ENCODE measurements at places on chromosomes 4 and X. TPM values are rescaled to one million over a fixed set of nuclear protein-coding genes. Genes with fewer than 3 reads are reported as not detected.

- peak; percentile 65 for DNase-seq
Observed at GRCh38 chr4:185128272-185129119, 14.6 kb upstream of the SLC25A4 start.

DNA sequence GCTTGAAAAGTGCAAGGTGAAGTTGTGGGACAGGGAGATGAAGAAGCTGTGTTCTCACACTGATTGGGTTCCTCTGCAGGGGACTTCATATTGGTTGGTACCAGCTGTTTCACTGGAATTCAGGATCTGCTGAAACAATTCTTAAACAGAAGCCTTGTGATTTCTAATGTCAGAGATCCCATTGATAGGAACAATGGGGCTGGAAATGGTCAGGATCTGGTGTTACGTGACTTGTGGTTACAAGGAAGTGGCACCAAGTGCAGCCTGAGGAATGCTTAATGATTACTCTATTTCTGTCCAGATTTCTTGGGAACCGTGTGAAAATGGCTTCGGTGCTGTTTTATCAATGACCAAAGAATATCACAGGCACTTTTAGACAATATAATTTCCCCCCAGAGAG lies 68.1 kb downstream of the MOSPD2 start:
- no peak for DNase-seq

DNA sequence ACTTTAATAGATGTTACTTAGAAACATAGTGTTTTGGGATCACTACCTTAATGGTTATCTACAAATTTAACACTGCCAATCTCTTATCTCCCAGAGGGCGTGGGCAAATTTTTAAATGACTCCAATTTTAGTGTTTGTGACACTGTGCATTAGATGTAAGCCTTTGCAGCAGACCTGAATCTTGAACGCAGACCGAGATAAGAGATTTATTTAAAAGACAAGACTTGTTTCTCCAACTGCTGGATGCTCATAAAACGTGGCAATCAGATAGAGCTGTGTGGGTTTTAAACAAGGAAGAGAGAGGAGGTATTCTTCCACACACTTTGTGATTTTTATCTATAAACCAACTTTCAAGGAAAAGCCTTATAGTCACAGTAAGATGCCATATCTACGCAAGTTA lies 252.5 kb upstream of the NR3C2 start:
- no peak for DNase-seq

GRCh38 chrX:1941321-1941720 lies 326.5 kb downstream of the ASMT start:
- DNase-seq: no peak

GRCh38 chr4:144740316-144740715 lies 94.4 kb downstream of the HHIP start:
- no peak for DNase-seq

DNA sequence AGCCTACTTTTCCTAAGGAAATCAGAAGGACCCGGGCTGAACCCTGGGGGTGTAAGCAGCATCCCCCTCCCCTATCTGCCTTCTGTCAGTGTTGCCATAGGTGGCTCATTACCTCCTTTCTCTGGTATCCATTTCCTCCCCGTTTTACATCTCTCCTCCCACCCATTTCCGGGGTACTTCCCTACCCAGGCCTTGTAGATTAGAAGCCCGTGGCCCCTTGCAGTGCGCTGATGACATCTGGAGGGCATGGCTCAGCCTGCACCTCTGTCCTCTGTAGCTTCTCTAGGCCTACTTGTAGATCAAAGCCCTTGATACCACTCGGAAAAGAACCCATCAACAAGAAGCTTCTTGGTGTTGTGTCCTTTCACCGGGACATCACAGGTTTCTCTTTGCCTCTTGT lies 71.8 kb downstream of the NBDY start:
- no peak for DNase-seq

GRCh38 chr4:67755974-67756373 lies 1.8 kb upstream of the GNRHR start:
- no peak for DNase-seq

DNA sequence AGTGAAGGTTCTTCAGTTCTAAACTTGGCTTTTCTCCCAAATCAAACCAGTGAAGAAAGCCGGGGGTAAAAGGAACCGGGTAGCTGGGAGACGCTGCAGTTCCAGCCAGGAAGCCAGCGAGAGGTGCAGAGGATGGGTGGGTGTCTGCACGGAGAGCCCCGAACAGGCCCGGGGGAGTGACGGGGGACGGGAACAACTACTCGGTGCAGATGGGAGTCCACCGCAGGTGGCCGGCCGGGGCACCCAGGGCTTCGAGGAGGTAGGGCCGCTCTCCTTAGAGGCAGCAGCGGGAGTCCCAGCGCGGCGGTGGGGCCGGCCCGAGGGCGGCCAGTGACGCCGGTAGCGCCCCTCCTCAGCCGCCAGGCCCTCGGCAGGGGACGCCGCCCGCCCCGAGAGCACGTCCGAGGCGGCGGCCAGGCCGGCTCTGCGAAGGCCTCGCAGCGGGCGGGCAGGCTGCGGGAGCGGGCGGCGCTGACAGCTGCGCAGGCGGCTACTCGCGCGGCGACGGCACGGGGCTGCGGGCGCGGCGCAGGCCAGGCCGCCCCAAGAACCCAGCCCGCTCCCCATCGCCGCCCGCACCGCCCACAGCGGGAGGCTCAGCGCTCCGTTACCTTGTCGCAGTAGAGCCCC lies 449 bp downstream of the FBXL5 start:
- DNase-seq: peak; percentile 44

DNA sequence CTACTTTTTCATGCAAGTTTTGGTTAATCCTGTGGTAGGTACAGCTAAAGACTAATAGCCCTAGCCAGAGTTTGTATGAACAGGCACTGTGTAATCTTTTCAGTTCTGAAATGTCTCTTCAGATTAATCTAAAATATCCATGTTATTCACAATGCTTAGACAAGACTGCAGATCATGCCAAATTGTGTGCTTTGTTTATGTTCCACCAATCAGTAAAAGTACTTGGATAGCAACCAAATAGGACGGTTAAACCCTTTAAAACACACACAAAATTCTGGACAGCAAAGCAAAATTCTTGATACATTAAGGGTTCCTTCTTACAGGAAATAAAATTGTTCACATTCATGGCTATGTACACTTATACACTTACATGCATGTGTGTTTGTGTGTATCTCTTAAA lies 139.1 kb downstream of the KLHL13 start:
- DNase-seq: no peak

- DNase-seq: no peak
Observed at GRCh38 chrX:50877310-50877709, 33.2 kb upstream of the BMP15 start.

DNA sequence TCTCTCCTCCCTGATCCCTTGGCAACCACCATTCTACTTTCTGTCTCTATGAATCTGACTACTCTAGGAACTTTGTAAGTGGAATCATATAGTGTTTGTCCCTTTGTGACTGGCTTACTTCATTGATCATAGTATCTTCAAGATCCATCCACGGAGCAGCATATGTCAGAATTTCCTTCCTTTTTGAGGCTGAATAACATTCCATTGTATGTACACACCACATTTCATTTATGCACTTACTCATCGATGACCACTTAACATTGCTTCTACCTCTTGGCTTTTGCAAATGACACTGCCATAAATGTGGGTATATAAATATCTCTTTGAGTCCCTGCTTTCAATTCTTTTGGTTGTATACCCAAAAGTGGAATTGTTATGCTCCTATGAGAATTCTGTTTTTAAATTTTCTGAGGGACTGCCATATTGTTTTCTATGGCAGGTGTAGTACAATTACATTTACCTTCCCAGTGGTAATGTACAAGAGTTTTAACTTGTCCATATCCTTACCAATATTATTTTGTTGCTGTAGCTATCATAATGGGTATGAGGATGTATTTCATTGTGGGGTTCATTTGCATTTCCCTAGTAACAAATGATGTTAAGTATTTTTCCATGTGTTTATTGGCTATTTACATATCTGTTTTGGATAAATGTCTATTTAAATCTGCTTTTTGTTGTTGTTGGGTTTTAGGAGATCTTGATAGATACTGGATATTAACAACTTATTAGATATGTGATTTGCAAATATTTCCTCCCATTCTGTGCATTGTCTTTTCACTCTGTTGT lies 466.1 kb downstream of the C4orf33 start:
- no peak for DNase-seq

GRCh38 chr4:60133375-60133774 lies 1066.8 kb upstream of the ADGRL3 start:
- DNase-seq: no peak

DNA sequence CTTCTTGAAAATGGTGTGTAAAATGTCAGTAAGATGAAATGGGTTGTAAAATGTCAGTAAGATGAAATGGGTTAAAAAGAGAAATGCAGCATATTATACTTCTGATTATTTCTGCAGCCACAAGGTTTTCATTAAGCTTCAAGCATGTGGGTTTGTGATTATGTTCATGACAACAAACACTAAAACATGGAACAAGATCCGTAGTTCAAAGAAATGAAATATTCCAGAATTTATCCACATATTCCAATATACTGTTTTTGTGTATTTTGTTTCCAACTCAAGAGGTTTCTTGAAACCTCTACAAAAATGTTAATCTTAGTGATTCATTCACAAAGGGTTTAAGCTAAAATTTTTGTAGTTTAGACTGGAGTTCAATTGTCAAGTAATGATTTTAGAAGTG lies 84.0 kb downstream of the ADAMTS3 start:
- DNase-seq: no peak

DNA sequence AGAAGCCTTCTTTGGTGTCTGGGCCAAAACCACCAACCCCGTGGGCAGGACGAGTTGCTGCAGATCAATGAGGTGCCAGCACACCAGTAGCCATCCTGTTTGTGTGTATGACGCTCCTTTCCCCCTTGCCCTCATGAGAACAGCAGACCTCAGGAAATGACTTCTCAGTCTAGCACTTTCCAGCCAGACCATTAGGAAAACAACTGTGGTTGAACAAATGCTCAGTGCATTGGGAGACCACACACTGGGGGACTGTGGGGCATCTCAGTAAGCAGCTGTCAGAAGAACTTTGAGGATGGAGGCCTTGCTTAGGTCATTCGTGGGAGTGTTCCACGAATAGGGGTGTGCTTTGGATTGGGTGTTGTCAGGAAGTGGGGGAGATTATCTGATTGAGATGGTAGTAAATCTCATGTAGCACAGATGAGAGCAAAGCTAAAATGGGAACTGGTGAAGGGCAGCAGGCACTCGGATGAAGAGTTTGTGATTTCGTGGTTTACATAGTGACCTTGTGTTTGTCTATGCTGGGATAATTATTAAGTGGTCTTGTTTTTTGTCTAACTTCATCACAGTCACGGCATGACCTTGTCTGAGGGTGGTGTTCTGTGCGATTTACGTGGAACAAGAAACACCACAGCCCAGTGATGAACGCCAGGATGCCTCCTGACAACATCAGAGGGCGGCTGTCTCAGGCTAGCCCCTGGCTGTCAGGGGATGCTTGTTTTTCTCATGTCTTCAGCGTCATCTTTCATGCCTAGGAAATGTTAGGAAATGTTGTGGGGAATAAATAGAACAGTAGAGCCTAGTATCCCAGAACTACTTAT lies 70.1 kb downstream of the USP46 start:
- no peak for DNase-seq

DNA sequence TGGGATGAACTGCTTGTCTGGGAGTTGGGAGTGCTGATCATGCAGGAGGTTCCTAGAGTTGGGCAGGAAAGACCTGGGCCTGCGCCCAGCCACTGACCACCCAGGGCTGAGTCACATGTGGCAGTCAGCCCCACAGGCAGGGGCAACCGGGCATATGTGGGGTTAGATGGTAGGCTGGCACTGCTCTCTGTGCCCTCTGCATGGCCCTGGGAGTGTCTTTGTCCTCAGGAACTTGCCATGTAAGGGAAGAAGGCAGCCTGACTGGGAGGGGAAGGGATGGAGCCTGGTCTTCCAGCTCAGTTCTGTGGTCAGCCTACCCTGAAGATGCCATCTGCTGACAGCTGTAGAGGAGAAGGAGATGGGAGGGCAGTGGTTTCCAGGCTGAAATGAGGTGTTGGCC lies 70.2 kb upstream of the EFNB1 start:
- no peak for DNase-seq

GRCh38 chr4:140095694-140096482 lies 58.1 kb downstream of the MAML3 start:
- no peak for DNase-seq

- DNase-seq: no peak
Observed at GRCh38 chr4:171024720-171025303, 788.4 kb upstream of the GALNTL6 start.

- DNase-seq: no peak
Observed at GRCh38 chr4:138958519-138958918, 57.1 kb upstream of the NOCT start.

DNA sequence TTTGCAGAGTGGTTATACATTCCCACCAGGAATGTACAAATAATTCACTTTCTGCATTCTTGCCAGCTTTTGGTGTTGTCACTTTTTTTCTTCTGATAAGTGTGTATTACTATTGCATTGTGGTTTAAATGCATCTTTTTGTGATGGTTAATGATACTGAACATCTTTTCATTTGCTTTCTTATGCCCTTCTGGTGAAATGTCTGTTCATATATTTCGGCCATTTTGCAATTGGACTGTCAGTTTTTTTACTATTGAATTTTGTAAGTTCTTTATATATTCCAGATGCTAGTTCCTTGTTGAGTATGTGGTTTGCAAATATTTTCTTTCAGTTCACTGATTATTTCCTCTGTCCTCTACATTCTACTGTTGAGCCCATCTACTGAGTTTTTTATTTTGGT lies 19.4 kb upstream of the BMP2K start:
- DNase-seq: no peak

GRCh38 chr4:189202182-189202868 lies 738.3 kb upstream of the FRG1 start:
- DNase-seq: no peak

- DNase-seq: no peak
Observed at GRCh38 chr4:88230969-88231771, 53.2 kb downstream of the PPM1K start.

DNA sequence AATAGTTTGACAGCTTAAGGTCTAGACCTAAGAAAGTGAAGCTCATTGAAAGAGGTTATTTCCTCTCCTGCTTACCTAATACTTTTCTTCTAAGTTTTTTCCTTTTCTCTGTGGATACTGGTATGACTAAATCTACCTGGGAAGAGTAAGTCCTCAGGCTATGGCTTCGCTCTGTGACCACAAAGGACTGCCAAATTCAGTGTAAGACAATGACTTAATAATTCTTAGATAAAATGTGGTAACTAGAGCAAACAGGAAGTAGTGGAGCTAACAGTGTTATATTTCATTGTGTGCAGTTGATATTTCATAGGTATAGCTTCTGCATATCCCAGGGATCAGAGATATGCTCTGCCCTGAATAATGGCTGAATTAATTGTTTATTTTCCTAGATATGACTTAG lies 418.9 kb downstream of the CCSER1 start:
- no peak for DNase-seq

- DNase-seq: no peak
Observed at GRCh38 chrX:123173833-123174232, 10.2 kb upstream of the GRIA3 start.

GRCh38 chrX:26915064-26915463 lies 548.1 kb downstream of the PPP4R3C start:
- no peak for DNase-seq

GRCh38 chr4:112185740-112186670 lies 40.8 kb downstream of the FAM241A start:
- DNase-seq: no peak

The SASH3 gene
- 0.82 TPM for total RNA-seq

The NOX1 gene
- not detected for total RNA-seq

The SLC9B2 gene
- total RNA-seq: 107 TPM

The TCEAL6 gene
- total RNA-seq: 9.4 TPM

The TMPRSS11B gene
- total RNA-seq: not detected

The PDGFRA gene
- 64.0 TPM for total RNA-seq

The IBSP gene
- not detected for total RNA-seq

The RHOXF1 gene
- not detected for total RNA-seq

All from frontal cortex (tissue), 4 donors.